Dermis microvascular lymphatic vessel endothelial cell (primary cell): ENCODE measurements at places on chromosomes 6 and 20.

DNA sequence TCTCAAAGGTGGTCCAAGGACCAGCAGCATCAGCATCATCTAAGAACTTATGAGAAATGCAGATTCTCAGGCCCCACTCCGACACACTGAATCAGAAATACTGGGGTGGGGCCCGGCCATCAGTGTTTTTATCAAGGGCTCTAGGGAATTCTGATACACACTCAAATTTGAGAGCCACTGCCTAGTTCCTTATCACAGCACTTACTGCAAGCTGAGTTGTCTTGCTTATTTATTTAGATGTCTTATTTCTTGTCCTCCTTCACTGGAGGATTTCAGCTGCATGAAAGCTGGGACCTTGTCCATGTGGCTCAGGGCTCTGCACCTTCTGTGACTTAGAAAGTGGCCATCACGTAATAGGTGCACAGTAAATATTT lies 139.4 kb upstream of the RREB1 start:
- DNase-seq: no peak

GRCh38 chr6:149934249-149935156 lies 7.3 kb upstream of the ULBP2 start:
- DNase-seq: peak; percentile 64

- DNase-seq: no peak
These were observed 697.6 kb downstream of the HACE1 start for GRCh38 chr6:104162036-104162669.

GRCh38 chr6:166675736-166676135 lies 48.7 kb upstream of the RPS6KA2 start:
- no peak for DNase-seq

DNA sequence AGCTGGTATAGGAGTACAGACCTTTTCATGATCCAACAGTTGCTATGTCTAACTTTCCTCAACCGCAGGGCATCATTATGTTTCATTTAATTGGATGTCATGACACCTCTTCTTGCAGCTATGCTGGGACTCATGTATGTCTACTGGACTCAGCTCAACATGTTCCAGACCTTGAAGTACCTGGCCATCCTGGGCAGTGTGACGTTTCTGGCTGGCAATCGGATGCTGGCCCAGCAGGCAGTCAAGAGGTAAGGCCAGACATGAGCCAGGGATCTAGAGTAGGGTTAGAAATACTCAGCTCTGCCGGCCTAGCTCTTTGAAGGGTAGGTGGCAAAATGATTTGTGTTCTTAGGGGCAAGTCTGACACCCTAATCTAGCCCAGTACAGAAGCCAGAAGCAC lies 25.2 kb downstream of the GHRH start:
- DNase-seq: no peak

DNA sequence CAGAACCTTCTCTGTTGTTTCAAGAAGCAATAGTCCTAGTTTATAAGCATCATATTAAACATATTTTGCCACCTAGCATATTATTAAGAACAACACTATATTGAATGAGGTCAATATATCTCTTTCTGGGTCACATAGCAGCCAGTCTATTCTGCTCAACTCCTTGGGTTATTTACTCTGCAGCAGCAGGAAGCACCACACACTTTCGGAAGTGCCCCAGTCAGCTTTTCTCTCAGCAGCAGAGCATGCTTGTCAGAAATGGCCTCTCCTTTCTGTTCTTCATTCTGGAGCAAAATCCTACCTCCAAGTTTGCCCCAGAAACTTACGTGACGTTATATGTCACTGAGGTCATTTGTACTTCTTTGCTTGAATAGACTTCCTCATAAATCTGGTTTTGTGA lies 22.7 kb downstream of the CFAP206 start:
- DNase-seq: no peak

DNA sequence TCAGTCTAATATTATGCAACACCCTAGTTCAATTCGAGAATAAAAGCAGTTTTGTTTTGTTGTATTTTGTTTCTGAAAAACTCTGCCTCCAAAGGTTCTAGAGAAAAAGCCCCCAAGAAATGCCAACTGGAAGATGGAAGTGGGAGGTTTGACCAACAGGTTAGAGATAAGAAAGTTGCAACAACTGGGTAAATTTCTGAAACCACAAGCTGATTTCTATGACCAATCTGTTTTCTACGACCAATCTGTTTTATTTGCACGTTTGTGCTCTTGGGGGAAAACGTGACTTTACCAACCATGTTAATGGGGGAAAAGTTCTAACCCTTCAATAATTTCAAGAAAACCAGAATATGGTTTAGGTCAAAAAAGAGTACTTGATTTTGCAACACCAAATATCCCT lies 173.2 kb downstream of the PDE7B start:
- DNase-seq: no peak

- DNase-seq: no peak
These were observed 3.4 kb downstream of the PRELID3B start for GRCh38 chr20:59039233-59039632.

- DNase-seq: no peak
These were observed 1342.6 kb upstream of the GJE1 start for GRCh38 chr6:140790109-140790508.

- DNase-seq: peak; percentile 45
These were observed 75.4 kb downstream of the MTHFD1L start for GRCh38 chr6:150940941-150941340.

GRCh38 chr6:77286541-77286940 lies 176.8 kb downstream of the HTR1B start:
- DNase-seq: no peak

DNA sequence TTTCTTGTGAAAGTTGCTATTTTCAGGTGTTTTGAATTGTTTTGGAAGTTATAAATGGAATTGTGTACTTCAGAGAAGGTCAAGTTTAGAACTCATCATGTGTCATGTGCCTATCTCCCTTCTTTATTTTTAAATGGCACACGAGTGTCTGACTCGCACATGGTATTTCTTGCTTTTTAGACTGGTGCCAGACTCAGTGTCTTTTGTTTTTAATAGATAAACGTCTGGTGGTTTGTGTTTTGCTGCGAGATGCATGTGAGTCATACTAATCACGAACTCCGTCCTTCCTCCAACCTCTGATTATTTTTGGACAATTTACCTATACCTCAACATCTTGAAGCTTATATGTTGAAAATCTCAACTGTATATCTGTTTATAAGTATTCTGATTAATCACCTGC lies 292.1 kb downstream of the CDKAL1 start:
- peak; percentile 91 for DNase-seq

DNA sequence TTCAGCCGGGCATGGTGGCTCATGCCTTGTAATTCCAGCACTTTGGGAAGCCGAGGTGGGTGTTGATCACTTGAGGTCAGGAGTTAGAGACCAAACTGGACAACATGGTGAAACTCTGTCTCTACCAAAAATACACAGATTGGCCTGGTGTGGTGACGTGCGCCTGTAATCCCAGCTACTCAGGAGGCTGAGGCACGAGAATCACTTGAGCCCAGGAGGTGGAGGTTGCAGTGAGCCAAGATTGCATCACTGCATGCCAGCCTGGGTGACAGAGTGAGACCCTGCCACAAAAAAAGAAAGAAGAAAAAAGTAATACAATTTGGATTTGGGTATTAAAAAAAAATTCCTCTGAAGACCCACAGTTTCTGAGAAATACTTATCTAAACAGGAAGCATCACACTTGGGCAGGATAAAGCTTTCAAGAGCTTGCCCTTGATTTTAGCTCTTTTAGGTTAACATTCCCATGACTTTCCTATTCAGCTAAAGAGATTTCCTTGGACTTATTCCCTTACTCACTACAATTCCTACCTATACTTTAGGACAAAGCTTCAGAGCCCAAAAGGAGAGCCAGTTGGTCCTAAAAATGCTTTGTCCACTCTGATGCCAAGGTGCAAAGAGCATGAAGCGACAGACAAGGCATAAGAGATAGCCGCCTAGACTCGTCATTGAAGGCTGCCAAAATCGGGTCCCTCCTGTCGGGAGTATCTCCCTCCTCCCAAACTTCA lies 1.9 kb downstream of the ELOVL2 start:
- DNase-seq: no peak

- no peak for DNase-seq
These were observed 1.9 kb upstream of the IRF4 start for GRCh38 chr6:389622-390021.

GRCh38 chr20:58330249-58330648 lies 20.7 kb downstream of the RAB22A start:
- DNase-seq: no peak

- DNase-seq: no peak
These were observed 411.8 kb downstream of the PREX1 start for GRCh38 chr20:48416002-48416401.

DNA sequence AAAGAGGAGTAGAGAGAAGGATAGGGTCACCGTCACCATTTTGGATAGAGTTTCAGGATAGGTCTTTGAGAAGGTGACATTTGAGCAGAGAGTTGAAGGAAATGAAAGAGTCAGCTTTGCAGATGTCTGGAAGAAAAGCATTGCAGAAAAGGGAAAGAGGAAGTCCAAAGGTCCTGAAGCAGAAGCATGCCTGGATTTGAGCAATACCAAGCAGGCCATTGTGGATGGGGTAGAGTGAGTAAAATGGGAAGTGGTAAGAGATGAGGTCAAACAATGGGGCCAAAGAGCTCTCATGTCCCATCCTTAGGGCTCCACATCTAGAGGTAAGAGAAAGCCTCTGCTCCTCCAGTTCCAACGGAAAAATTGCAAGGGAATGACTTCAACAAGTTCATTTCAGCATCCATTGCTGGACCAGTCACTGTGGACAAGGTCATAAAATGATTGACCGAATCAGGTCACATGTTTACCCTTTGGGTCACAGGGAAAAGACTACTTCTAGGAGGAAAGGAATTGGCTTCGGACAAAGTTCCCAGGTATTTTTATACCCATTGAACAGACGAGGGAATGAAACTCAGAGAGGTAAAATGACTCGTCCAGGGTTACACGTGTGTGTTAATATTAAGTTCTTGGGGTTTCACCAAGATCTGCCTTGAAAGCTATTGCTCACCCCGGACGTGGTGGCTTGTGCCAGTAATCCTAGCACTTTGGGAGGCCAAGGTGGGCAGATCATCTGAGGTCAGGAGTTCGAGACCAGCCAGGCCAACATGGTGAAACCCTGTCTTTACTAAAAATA lies 6.6 kb upstream of the SAMHD1 start:
- DNase-seq: no peak

DNA sequence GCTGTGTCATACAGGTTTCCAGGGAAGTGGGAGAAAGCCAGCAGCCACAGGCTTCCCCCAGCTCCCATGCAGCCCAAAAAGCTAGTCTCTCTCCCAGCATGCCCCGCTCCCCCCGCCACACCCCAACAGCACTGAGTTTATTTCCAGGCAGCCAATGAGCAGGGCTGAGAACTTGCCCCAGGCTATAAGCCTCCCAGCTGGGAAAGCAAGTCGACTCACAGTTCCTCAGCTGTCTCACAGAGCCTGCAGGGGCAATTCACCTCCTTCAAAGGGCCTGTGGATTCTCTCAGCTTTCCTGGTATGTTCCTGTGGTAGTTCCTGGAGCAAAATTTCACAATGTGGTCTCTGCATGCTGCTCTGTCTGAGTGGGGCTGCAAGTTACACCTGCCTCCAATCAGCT lies 34.2 kb downstream of the PAX1 start:
- no peak for DNase-seq

GRCh38 chr6:4155848-4156466 lies 20.6 kb upstream of the ECI2 start:
- peak; percentile 74 for DNase-seq

DNA sequence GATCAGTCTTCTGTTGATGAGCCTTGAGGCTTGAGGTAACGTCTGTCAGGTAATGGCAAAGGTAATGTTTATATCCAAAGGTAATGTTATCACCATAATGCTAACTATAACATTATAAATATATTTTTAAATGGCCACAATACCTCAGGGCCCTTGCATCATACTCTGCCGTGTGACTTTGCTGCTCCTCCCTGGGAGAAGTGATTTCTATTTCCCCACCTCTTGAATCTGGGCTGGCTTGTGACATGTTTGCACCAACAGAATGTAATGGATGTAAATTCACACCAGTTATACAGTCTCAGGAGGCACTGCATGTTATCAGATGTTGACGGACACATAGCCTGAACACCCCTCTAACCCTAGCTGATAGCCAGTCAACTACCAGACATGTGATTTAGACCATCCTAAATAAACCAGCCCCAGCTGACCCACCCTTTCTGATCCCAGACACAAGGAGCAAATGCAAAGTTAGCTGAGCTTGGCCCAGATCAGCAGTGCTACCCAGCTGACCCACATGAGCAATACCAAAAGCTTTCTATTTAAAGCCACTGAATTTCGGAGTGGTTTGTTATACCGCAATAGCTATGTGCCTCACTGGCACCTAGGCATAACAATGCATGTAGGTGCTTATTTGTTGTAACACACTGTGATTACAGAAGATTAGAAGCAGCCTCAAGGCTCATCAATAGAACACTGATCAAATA lies 93.8 kb upstream of the SIRPA start:
- DNase-seq: no peak

DNA sequence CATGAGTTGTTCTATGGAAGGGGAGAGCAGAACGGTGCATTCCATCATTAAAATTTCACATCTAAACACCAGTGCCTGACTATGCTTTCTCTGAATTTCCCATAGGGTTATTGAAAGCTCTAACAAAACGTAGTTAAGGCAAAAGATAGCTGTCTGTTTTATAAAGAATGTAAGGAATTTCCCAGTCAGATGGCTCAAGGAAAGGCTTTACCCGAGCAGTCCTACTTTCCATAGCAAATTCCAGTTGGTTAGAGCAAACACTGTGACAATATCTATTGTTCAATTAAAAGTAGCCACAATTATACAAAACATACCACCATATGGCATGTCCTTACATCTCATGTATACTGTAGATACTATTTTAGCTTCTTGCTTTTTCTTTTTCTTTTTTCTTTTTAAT lies 1059.5 kb upstream of the FLRT3 start:
- DNase-seq: no peak

- no peak for DNase-seq
These were observed 47.2 kb upstream of the IPCEF1 start for GRCh38 chr6:154403788-154404187.

DNA sequence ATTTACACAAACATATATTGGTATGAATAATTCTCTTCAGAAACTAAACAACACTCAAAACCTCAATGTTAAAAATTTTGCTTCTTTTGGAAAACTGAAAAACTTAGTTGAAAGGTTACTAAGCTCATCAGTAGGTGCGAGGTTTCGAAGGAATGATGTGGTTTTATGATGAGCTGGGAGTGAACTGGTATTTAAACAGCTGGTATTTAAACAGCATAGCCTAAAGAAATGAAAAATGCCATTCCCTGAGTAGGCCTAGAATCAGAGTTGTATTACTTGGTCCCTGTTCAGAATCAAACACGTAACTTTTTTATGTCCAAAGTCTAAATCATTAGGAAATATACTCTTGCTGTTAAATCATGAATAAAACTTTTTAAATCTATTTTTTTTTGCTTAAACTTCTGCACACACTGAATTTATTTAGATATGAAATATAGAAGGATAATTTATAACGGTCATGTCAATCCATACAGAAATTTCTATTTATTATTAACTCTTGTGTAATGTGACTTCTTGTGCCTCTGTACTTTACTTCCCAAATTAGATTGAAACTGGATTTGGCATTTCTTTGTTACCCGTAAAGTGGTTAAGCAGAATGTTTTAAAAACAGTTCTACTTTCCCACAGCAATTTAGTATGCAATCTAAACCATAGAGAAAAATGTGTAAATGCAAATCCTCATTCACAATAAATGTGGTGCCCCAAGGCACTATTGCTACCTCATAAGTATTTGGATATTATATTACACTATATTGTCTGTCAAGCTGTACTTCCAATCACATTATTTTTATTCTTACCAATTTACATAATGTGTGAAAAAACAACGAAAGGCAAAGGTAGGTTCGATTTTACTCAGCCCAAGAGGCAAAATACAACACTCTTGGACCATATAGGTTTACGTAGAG lies 124.1 kb downstream of the HS3ST5 start:
- no peak for DNase-seq
